Breast epithelium (tissue), 4 donors: ENCODE measurements at places on chromosomes 4 and X. TPM values are rescaled to one million over a fixed set of nuclear protein-coding genes. Genes with fewer than 3 reads are reported as not detected.

Gene RBMX
- 264 TPM for total RNA-seq

DNA sequence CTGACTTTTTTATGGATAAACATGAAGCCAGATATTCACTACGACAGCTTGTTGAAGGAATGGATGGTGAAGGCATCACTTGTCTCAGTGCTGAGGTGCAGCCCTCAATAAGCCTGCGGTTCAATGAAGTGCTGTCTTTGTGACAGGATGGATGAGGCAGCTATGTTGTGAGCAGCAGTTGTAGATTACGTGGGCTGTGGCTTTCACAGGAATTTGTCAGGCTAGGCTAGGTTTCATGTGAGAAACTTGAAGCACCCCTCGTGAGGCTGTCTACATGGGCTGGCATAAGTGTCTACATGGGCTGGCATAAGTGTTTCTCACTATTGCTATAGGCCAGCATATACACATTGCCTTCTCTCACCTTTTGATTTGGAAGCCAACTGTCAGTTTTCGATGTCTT is 1050.0 kb downstream of the ADGRL3 start:
- no peaks in the 10 kb centered on the region for H3K4me1 ChIP-seq
- no peak for DNase-seq
- H3K27ac ChIP-seq: no peak overlapping the region
- no peaks in the 10 kb centered on the region for H3K36me3 ChIP-seq

DNA sequence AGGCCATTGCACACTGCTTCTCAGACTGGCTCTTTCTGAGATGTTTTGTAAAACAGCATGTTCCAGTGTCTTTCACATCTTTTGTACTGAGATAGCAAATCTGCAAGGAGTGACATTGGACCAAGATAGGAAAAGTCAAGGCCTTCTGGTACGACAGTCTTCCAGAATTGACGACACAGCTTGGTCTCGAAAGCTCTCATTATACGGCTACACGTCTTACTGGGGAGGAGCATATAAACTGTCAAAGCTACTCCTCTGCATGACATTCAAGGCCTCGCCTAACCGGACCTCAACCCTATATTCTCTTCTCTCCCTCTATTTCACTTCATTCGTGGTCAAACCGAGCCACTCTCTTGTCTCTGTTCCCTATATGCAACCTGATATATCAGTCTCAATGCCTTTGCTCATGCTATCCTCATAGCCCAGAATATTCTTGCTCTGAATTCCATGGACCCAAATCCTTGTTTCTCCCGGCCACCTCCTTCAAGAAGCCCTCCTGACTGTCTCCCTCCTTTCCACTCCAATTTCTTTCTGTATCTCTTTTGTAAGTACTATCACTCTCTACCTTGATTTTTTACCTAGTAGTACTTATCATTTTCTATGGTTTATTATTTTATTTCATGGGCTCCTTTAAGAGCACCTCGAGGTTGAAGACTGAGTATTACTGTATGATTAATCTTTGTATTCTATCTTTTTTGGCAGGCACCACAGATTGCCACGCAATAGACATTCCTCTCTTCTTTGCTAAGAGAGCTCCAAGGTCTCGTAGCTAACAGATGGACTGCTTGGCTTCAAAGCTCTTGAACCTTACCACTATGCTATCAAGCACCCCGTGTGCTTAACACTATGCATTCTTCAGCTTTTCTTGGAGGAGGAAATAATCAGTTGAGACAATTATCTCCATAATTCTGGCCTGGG is 35.1 kb downstream of the RBM47 start:
- DNase-seq: no peak
- no peak overlapping the region for H3K27ac ChIP-seq
- H3K27me3 ChIP-seq: no peaks in the 10 kb centered on the region
- no peaks in the 10 kb centered on the region for H3K4me1 ChIP-seq
- no peaks in the 10 kb centered on the region for H3K36me3 ChIP-seq

- no peaks in the 10 kb centered on the region for H3K4me1 ChIP-seq
- DNase-seq: no peak
- no peak overlapping the region for H3K4me3 ChIP-seq
Observed at GRCh38 chr4:57191523-57192034, 81.4 kb upstream of the IGFBP7 start.

- DNase-seq: no peak
- H3K27me3 ChIP-seq: no peaks in the 10 kb centered on the region
- H3K27ac ChIP-seq: peak overlapping the region; percentile 59
- no peaks in the 10 kb centered on the region for H3K36me3 ChIP-seq
- peaks cover 21% of the 10 kb centered on the region for H3K4me1 ChIP-seq
Observed at GRCh38 chr4:84938316-84938715, 28.2 kb downstream of the WDFY3 start.

Gene SMARCA1
- total RNA-seq: 29.5 TPM

DNA sequence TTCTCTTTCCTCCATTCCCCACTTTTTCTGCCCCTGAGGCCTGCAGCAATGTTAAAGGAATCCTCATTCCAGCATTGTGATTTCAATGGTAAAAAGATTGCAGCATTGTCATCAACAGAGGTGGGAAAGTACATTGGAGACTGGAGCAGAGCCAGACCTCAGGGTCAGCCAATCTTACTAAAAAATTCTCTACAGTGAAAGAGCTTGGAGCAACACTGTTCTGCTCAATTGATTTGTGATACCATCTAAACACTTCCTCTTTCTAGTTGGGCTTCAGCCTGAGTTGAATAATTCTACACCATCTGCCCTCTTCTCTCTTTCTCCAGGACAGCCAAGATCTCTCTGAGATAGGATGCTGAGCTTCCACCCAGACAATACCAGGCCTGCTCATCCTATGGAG is 176.5 kb downstream of the AR start:
- no peak for DNase-seq
- peaks cover 26% of the 10 kb centered on the region for H3K27me3 ChIP-seq
- H3K4me1 ChIP-seq: no peaks in the 10 kb centered on the region
- H3K4me3 ChIP-seq: no peak overlapping the region
- no peak overlapping the region for H3K27ac ChIP-seq

Gene LRCH2
- total RNA-seq: 2.6 TPM

Gene HHIP
- 1.0 TPM for total RNA-seq

Gene WFS1
- total RNA-seq: 37.1 TPM

Gene OPHN1
- 20.2 TPM for total RNA-seq

Gene RTL3
- 1.6 TPM for total RNA-seq

GRCh38 chrX:108485960-108486359 is 46.3 kb downstream of the COL4A5 start:
- H3K36me3 ChIP-seq: no peaks in the 10 kb centered on the region
- H3K27me3 ChIP-seq: peaks cover 4% of the 10 kb centered on the region
- H3K27ac ChIP-seq: no peak overlapping the region
- no peak overlapping the region for H3K4me3 ChIP-seq
- H3K4me1 ChIP-seq: no peaks in the 10 kb centered on the region

GRCh38 chr4:176508780-176509331 is 189.1 kb downstream of the SPCS3 start:
- no peaks in the 10 kb centered on the region for H3K4me1 ChIP-seq
- H3K4me3 ChIP-seq: no peak overlapping the region
- no peak overlapping the region for H3K27ac ChIP-seq

- no peaks in the 10 kb centered on the region for H3K36me3 ChIP-seq
- H3K27ac ChIP-seq: no peak overlapping the region
- no peaks in the 10 kb centered on the region for H3K27me3 ChIP-seq
- H3K4me3 ChIP-seq: no peak overlapping the region
Observed at GRCh38 chr4:96112631-96113030, 272.7 kb downstream of the PDHA2 start.

- no peaks in the 10 kb centered on the region for H3K27me3 ChIP-seq
- H3K4me1 ChIP-seq: no peaks in the 10 kb centered on the region
- H3K36me3 ChIP-seq: no peaks in the 10 kb centered on the region
- H3K4me3 ChIP-seq: no peak overlapping the region
Observed at GRCh38 chr4:18935659-18936345, 914.2 kb upstream of the LCORL start.

- DNase-seq: no peak
- H3K36me3 ChIP-seq: no peaks in the 10 kb centered on the region
- no peak overlapping the region for H3K4me3 ChIP-seq
- H3K4me1 ChIP-seq: no peaks in the 10 kb centered on the region
- H3K27ac ChIP-seq: no peak overlapping the region
Observed at GRCh38 chr4:149993030-149993429, 85.2 kb upstream of the DCLK2 start.

Gene OTOP1
- not detected for total RNA-seq

Gene CYP4V2
- total RNA-seq: 28.2 TPM

Gene F9
- not detected for total RNA-seq

Gene TLR3
- 4.3 TPM for total RNA-seq

GRCh38 chrX:17563515-17563914 is 173.8 kb upstream of the SCML1 start:
- DNase-seq: no peak
- H3K27ac ChIP-seq: no peak overlapping the region

Gene TRAPPC11
- 39.0 TPM for total RNA-seq

DNA sequence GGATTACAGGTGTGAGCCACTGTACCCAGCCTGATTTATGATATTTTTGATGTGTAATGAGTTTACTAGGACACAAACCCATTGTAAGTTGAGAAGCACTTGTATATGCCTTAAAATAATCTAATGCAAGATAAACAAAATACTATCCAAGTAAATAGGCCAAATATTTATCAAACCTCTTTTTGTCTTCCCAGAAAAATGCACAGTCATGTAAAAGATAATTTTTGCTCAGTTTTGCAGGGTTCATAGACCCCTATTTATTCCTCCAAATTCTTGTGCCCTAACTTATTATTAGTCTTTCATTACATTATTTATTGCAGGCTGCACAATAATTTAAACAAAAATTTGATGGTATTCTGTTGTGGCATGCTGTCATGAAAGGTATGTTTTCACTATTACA is 1290.7 kb downstream of the STIM2 start:
- H3K27ac ChIP-seq: no peak overlapping the region
- H3K27me3 ChIP-seq: no peaks in the 10 kb centered on the region
- no peaks in the 10 kb centered on the region for H3K36me3 ChIP-seq

DNA sequence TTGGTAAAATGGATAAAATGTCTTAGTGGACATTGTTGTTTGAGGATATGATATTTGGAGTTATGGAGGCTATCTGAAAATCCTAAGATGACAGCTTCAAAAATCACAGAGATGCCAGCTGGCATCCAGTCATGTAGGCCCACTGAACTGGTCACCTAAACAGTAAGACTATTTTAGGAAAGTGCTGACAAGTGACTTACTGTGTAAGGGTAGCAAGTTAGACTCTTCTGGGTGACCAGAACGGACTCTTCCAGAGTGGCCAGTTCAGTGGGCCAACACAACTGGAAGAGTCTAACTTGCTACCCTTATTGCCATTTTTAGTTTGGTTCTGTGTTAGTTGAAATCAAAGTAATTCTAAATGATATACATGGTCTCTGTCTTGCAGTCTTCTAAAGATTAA is 61.4 kb upstream of the ATP8A1 start:
- H3K4me3 ChIP-seq: no peak overlapping the region
- no peaks in the 10 kb centered on the region for H3K36me3 ChIP-seq
- no peak for DNase-seq
- no peaks in the 10 kb centered on the region for H3K4me1 ChIP-seq
- no peak overlapping the region for H3K27ac ChIP-seq

Gene NAA11
- not detected for total RNA-seq

- H3K27ac ChIP-seq: no peak overlapping the region
- no peaks in the 10 kb centered on the region for H3K27me3 ChIP-seq
- DNase-seq: no peak
- H3K4me1 ChIP-seq: no peaks in the 10 kb centered on the region
- H3K4me3 ChIP-seq: no peak overlapping the region
Observed at GRCh38 chr4:120007191-120007871, 59.3 kb downstream of the MAD2L1 start.

DNA sequence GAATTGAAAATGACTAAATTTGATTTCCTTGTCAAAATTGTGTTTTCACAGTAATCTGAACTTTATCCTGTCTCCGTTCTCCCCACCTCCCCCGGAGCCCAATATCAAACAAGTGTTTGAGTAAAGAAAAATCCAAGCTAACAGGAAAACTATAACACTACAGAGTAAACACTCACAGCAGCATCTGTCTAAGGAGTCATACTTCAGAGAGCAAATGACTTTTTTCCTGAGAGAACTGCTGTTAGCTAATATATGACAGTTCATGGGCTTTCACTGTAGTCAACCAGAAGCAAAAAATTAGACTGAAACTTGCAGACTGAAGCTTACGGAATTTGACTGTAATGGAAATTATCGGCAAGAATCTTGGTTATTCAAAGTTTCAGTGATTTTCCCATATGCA is 321.7 kb downstream of the ANKRD50 start:
- H3K4me3 ChIP-seq: no peak overlapping the region
- H3K27me3 ChIP-seq: no peaks in the 10 kb centered on the region

- no peak overlapping the region for H3K27ac ChIP-seq
- H3K36me3 ChIP-seq: no peaks in the 10 kb centered on the region
- no peak overlapping the region for H3K4me3 ChIP-seq
- H3K27me3 ChIP-seq: no peaks in the 10 kb centered on the region
Observed at GRCh38 chr4:26916195-26916594, 55.6 kb downstream of the STIM2 start.

Gene CDX4
- total RNA-seq: not detected

DNA sequence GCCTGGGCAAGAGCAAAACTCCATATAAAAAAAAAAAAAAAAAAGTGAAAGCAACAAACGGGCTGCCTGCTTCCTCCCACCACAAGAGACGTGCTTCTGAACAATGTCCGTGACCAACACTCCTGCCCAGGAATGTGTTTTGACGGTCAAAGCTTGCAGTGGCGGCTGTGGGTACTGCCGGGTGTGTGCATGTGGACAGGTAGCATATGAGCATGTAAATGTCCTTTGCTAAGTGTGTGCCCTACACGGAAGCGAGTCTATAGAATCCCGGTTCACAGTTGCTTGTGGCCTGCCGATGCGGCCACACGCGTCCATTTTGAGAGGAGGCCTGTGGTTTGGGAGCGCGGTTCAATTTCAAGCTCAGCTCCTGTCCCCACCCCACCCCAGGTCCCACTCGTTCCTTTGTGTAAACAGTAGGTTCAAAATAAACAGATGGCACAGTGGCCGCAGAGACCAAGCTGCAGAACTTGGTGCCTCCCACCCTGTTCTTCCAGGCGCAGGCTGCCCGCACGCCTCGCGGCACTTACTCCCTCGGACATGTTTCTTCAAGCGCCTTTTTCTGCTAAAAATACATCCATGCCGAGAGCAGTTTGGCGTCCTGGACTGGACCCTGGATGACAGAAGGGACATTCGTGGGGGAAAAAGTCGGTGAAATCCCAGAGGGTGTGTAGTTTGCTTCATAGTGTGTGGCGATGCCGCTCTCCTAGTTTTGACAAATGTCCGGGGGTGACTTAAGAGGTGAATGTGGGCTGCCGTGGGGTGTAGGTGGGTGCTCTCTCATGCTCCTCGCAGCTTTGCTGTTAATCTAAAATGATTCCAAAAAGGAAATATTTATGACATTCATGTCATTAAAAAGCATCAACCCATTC is 11.5 kb upstream of the NKX1-1 start:
- no peak for DNase-seq
- no peaks in the 10 kb centered on the region for H3K36me3 ChIP-seq
- H3K4me1 ChIP-seq: no peaks in the 10 kb centered on the region
- H3K4me3 ChIP-seq: no peak overlapping the region

GRCh38 chrX:39730662-39731329 is 367.0 kb downstream of the BCOR start:
- no peak overlapping the region for H3K27ac ChIP-seq
- DNase-seq: peak; percentile 48
- H3K27me3 ChIP-seq: peaks cover 70% of the 10 kb centered on the region
- H3K4me1 ChIP-seq: peaks cover 5% of the 10 kb centered on the region

Gene NRK
- total RNA-seq: 0.66 TPM
